Activated T-cell treated with anti-CD3 and anti-CD28 coated beads for 24 hours (primary cell): ENCODE measurements at places on chromosomes 7 and 10.

DNA sequence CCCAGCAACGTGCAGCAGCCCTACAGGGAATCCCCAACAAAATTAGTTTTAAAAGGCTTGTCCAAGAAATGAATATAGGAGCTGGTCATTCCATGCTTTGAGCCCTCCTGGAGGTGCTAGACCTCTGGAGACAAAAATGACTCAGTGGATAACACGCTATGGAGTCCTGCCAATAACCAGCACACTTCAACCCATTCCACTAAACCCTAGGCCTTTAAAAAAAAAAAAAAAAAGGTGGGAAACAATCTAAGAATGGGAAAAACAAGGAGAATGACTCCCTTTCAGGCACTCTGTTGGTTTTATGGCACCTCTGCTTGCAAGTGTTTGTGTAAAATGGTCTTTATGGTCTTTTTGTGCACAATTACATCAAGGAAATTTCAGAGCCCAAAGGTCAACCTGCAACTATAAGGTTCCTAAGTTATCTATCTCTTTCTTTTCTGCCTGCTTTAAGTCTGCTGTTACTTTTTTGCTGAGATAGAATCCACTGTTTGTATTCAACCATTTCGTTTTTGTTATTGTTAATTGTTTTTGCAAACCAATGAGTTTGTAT, 21.3 kb downstream of the AVL9 start:
- DNase-seq, result no peak

- DNase-seq, result no peak
Observed at GRCh38 chr7:77862691-77863090, 64.1 kb downstream of the PHTF2 start.

GRCh38 chr10:133377025-133377817, 1.8 kb upstream of the PAOX start:
- no peak for DNase-seq

DNA sequence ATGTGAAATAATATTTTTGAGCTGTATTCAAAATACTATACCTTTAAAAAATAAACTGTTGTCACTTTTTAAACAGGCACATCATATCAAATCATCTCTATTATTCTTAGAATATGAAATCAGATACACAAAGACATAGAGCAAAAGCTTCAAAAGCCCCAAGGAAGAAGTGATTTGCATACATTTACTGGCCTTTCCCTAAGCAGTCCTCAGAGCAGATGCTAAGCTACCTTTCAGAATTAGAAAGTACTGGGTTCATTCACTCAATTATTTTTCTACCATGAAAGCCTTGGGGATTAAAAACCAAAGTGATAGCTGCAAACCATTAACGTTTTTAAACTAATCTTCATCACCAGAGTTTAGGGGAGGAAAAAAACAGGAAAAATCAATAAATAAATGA, 55.8 kb upstream of the RNF148 start:
- DNase-seq, result no peak

- no peak for DNase-seq
Observed at GRCh38 chr7:83468251-83468739, 180.6 kb downstream of the SEMA3E start.
